ENCODE measurements at places on chromosomes 16 and 17.

- peak; percentile 55 for DNase-seq
Measured at GRCh38 chr16:88534638-88535190, 35.5 kb upstream of the ZC3H18 start.

- DNase-seq: peak; percentile 52
Measured at GRCh38 chr17:16449121-16449570, 33.8 kb downstream of the TRPV2 start.

- peak; percentile 28 for DNase-seq
Measured at GRCh38 chr17:68613739-68614298, 12.7 kb upstream of the FAM20A start.

- peak; percentile 16 for DNase-seq
Measured at GRCh38 chr17:77329741-77330531, 189.2 kb downstream of the SEC14L1 start.

- no peak for DNase-seq
Measured at GRCh38 chr17:40167685-40168261, 9.5 kb upstream of the RAPGEFL1 start.

DNA sequence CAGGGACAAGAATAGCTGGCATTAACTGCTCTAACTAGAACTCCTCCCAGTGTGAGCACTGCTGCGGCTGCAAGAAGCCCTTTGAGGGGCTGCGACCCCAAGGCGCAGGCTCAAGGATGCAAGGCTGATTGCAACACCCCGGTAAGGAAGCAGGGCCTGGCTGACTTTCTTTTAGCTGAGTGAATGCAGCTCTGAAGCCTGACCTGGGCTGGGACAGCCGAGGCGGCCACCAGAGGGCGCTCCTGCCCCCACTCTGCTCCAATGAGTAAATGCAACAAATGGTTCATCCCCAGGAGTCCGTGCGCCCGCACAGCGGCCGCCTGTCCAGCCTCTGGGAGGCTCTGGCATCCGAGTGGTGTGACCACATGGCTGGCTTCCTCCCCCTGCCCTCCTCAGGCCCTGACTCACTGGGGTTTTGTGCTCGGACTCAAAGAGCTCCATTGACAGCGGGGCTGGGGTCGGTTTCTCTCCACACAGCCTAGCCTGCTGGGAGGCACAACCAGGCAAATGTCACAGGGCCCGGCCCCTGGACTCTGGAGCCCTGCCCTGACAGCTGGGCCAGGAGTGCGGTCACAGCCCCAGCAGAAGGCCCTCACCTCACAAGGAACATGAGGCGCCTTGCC is at the start of gene SMIM5:
Gene SMIM5, plus strand, starts transcription at position 572 of the 623 bp plus-strand sequence. CDS start 6,768 bp downstream, outside the sequence.
- DNase-seq: peak; percentile 88

- no peak for DNase-seq
Measured at GRCh38 chr17:77654296-77654695, 304.2 kb upstream of the TNRC6C start.

DNA sequence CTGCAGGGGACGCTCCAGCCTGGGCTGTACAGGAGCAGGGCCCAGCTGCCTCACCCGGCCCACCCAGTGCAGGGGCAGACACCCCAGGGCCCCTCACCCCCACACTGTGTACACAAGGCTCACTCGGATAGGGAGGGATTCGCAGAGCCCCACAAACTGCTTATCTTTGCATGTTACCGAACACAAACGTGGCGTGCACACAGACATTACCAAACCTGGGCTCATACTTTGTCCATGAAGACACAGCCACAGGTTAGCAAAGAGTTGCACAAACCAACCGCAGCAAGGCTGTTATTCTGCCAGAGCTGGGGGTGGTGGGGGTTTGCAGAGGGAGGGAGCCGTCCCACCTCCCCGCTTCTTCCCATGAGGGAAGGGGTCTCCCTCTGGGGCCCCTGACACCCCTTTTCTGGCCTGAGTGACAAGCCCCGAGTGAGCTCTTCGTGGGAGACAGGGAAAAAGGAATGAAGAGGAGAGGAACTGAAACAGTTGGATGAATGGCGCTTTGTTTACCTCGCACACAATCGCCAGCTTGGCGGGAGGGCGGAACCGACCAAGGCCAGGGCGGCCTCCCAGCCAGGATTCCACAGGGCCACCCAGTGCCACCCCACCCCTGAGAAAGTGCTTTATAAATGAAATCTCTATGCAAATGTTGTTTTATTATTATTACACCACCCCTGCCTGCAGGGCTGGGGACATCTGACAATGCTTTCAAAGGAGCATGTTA is 434 bp upstream of the CPSF4L start:
- DNase-seq: no peak

- DNase-seq: no peak
Measured at GRCh38 chr17:66684731-66685130, 150.2 kb upstream of the CACNG5 start.

- DNase-seq: no peak
Measured at GRCh38 chr16:75506574-75506973, 11.3 kb upstream of the CHST6 start.

GRCh38 chr17:14323522-14323981 is 22.7 kb downstream of the HS3ST3B1 start:
- peak; percentile 4 for DNase-seq

DNA sequence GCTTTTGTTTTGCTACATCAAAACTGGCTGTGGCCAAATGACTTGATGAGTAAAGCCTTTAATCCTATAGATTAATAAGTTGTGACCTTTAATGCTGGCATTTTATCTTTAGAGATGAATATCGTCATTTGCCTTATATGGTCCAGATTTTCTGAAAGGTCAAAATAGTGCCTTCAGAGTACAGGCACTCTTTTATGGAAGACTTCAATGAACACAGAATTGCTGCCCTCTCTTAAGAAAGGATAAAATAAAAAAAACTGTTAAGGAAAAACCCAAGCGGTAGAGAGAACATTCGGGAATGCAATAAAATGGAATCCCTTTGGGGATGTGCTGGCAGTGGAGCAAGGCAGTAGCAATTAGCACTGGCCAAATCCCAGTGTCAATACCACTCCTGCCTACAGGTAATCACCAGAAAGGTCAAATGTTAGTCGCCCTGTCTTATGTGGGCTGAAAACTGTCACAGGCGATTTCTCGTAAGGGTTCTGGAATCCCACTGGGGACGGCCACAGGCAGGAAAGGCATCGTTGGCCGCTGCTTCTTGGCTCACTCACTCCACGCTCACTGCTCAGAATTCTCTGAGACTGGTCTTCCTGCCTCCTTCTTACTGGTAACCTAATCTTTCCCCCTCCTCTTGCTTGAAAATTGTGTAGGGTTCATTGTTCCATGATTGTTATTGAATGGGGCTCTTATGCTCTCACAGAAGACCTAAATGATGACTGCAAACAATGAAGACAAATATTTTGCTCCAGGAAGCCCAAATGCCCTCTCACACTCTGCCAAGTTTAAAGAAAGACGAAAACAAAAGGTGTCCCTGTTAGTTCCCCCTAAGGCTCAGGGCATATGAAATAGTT is 45.4 kb upstream of the HSBP1 start:
- DNase-seq: no peak

GRCh38 chr17:77490361-77491183 is 349.8 kb downstream of the SEC14L1 start:
- DNase-seq: no peak

- no peak for DNase-seq
Measured at GRCh38 chr16:8493972-8494371, 96.3 kb downstream of the TMEM114 start.

- no peak for DNase-seq
Measured at GRCh38 chr17:64209983-64210382, 53.1 kb downstream of the TEX2 start.

DNA sequence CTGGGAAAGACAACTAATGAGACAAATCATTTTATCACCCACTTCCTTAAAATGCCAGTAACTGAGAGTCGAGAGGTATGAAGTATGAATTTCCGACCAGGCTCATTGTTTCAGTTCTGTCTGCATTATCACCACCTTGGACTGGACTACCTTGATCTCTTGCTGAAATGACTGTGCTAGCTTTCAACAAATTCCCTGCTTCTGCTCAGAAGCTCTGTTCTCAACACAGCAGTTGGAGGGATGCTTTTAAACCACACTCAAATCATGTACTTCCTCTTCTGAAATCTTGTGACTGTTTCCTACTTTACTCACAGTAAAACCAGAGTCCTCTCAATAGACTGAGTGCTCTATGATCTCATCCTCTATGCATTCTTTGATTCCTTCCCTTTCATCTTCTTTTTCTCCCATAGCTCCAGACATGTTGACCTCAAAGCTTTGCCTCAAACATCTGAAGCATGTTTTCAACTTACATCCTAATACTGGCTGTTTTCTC is 195.8 kb downstream of the KCNJ2 start:
- DNase-seq: no peak

- no peak for DNase-seq
Measured at GRCh38 chr16:27985981-27986380, 77.5 kb downstream of the GSG1L start.

- DNase-seq: no peak
Measured at GRCh38 chr16:65121870-65122723, at the start of gene CDH11. Gene CDH11, minus strand, starts transcription at chr16:65122063. Its CDS starts 117,194 bp downstream, at chr16:65004869.

DNA sequence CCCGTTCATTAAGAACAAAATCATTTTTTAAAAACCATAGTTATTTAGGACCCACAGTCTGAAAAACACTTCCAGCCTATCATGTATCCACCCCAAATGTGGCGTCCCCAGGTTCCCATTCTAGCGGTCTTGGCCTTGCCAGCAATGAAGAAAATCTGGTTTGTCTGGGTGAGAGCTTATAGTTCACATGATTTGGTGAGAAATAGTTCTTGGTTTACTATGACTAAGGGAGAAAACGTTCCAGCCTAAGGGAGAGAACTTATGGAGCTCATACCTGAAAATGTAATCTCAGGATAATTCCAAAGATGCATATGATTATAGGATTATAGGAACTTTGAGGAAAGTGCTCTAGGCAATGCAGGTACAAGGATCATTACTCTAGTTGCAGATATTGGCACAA is 4.8 kb downstream of the MARVELD3 start:
- no peak for DNase-seq

- DNase-seq: no peak
Measured at GRCh38 chr16:20344611-20345010, 7.9 kb downstream of the UMOD start.
